CD4-positive, alpha-beta T cell treated with Interleukin-12 subunit alpha and Interleukin-12 subunit beta, for 1 hour (primary cell): ENCODE measurements at places on chromosomes 6 and 20.

DNA sequence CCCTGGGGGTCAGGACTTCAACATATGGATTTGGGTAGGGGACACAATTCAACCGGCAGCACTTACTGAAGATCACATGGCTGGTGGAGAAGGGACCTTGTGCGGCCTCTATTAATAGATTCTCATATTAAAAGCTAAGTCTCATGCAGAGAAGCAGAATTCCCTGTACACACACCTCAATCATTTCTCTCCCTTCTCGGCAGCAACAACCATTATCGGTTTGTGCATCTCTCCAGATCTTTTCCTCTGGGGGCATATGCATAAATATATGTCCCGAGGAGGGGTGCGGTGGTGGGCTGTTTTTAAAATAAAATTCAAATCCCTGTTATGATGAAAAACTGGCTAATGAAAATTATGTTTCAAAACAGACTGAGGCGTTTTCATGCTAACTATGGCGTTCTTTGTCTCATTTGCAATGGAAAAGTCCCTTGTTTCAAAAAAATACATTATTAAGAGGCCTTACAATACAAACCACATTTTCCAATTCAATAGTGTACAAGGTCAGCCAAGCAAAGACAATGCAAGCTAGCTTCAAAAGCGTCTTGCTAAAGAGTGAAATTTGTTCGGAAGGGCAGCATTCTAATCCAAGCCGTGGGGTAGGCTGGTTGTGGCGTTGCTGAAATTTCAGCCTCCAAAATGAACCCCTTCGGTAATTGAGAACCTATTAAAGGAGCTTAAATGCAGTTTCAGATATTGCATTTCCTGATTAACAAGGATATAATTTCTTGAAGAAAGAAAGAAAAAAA, 17.3 kb downstream of the APCDD1L start:
- no peak for DNase-seq

DNA sequence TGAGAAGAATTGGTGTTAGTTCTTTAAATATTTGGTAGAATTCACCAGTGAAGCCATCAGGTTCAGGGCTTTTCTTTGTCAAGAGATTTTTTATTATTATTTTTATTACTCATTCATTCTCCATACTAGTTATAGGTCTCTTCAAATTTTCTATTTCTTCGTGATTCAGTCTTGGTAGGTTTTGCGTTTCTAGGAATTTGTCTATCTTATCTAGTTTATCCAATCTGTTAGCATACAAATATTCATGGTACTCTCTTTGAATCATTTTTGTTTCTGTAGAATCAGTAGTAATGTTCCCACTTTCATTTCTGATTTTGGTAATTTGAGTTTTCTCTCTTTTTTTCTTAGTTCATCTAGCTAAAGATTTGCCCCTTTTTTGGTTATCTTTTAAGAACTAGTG, 52.3 kb upstream of the PRDM1 start:
- no peak for DNase-seq

DNA sequence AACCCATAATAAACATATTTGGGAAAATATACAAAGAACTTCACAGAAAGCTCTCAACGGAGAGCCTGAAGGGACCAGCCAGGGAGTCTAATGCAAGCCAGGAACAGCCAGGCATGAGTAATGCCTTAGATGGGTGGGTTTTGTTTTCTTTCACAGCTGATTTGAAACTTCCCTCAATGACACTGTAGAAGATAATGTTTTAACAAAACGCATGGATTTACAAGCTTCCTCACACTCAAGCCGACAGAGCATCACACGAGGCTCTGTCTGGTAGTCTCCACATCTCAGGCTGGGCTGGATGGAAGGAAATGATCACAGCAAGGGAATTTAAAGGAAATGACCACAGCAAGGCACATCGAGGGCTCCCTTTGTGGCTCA, 113.9 kb downstream of the GMPR start:
- no peak for DNase-seq

DNA sequence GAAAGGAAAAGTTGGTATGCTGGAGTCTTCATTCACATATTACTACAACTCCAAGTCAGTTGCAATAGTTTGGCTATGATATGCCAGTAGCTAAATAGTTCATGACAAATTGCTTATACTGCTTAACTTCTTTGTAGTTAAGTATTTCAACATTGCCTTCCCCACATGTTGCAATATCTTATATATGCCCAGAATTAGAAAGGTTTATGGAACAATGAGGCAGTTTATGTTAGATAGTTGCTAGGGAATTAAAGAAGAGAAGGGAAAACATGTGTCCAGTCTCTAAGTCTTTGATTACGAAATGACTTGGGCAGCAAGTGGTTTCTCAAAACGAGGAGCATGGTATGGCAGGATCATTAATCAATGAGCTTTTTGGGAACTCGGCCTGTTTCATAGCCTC, 145.8 kb downstream of the PLCB4 start:
- no peak for DNase-seq

- no peak for DNase-seq
Observed at GRCh38 chr6:156985309-156985708, 208.1 kb downstream of the ARID1B start.

DNA sequence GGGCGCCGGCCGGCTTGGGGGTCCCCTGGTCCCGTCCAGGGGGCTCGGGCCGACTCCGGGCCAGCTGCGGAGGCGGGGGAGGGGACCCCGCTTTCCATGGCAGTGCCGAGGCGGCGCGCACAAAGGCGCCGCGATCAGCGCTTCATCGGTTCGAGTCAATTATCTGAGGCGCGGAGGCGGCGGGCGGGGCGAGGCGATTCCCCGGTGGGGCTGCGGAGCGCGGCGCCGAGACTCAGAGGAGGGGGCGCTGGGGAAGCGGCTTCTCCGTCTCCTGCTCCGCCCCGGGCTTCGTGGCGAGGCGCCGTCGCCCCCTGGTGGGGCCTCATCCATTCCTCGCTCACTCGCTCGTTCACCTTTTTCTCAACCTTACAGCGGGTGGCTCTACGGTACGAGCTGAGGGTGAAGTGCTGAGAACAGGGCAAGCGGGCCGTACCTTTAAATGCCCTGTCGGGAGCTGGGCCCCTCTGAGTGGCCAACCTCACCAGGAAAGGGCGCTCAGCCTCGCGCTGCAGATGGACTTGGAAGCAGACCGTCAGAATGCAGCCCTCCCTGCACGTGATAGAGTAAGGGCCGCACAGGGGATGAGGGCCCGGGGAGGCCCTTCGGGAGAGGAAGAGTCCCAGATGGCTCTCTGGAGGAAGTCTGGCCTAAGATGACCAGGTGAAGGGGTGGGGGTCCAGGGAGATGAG, 39.9 kb downstream of the SLC52A3 start:
- peak; percentile 21 for DNase-seq

DNA sequence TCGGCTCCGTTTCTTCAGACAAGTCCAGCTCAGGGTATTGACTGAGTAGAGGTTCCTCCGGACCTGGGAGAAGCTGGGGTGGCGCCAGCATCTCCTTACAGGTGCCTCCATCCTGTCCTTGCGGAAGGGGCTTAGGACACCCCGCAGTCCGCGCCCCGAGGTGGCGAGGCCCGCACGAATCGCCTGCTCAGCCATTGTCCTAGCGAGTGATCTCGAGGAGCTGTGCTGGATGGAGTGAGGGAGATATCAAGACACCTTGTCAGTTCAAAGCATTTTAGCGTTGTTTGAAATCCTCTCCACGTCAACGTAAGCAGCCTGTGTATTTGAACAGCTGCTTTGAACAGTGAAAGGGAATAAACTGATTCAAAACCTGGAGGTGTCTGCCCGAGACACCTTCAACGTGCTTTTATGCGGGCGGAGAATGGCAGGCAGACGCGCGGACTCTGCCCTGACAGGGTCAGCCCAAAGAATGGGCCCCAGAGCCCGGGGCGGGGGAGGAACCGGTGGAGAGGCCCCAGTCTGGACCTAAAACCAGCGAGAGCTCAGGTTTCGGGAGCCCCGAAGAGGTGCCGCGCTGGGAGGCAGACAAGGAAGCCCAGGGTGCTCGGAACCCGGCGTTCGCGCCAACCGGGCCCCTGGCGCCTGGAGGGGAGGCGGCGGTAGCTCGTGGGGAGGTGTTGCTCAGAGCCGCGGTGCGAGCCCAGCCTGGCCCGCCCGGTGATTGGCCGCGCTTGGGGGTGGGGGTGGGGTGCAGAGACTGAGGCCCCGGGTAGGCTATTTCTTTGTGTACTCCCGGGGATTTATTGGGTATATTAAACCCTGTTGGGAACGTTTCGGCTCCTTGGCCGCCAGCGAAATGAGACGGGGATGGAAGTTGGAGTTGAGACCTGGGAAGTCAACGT, 3.1 kb upstream of the POU3F2 start:
- no peak for DNase-seq

- DNase-seq, result peak; percentile 19
Observed at GRCh38 chr6:144286503-144287393, 1.6 kb downstream of the UTRN start.

GRCh38 chr6:30515944-30516753, 26.8 kb downstream of the HLA-E start:
- DNase-seq, result peak; percentile 93

GRCh38 chr20:33863440-33864323, 52.5 kb downstream of the CHMP4B start:
- DNase-seq, result no peak

DNA sequence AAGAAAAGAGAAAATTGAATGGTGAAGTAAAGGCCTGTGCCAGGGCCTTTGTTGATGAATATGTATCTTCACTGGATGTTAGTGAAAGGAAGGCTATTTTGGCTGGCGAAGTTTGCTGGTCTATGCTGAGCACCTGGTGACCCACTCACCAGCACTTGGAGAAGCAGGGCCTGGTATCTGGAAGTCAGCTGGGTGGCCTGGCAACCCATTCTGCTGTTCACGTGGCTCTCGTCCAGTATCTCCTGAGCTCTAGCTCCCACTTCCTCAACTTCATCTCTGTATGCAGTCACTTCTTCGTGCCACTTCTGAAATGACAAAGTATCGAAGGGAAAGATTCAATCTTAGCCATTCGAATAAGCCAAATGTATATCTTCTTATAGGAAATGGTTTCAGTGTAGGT, 283.7 kb downstream of the SYNE1 start:
- DNase-seq, result no peak

GRCh38 chr6:27096834-27097511, 150.5 kb upstream of the PRSS16 start:
- peak; percentile 22 for DNase-seq

DNA sequence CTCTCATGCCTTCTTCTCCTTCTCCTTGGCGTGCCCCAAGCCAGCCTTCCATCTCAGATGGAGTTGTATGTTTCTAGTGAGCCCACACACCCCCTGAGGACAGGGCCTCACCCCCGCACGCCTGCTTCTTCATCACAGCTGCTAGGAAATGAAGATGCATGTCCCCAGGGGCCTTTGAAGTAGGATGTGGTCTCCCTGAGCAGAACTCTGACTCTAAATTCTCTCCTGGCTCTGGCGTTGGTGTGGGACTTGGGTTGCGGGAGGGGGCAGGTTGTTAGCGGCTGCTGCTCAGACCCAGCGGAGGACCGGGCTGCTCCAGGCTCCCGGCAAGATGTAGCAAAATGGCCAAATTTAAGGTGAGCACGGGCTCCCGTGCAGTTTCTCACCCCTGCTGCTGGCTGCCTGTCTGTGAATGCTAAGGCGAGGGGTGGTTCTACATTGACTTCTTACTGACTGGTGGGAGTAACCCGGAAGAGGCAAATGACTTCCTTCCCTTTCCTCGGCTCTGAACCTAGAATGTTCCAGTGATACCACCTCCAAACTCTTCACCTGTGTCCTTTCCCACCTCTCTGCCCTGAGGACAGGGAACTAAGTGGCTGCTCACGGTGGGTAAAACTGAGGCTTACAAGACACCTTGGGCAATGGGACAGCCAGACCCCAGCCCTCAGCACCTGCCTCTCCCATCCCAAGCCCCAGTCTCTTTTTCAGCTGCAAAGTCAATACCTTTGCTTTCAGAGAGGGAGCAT, 8.8 kb downstream of the SYNJ2 start:
- DNase-seq, result no peak

GRCh38 chr6:37488476-37488875, 11.2 kb downstream of the CCDC167 start:
- no peak for DNase-seq

DNA sequence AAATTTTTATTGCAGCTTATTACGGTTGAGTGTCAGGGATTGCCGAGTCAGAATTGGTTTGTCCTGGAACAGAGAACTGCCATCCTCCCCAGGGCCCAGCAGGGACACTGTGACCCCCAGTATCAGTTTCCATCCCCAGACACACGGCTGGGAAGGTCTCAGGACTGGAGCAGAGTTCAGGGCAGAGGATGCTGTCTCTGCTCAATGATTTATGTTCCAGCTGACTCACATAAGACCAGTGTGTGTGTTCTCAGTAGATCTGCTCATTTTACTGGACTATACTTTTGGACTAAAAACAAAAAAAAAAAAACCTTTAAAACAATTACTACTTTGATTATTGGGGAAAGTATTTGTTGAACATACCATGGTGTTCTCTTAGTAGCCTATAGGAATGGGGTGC, 44.2 kb downstream of the FNDC1 start:
- no peak for DNase-seq

GRCh38 chr20:55667955-55668354, 337.4 kb downstream of the CBLN4 start:
- DNase-seq, result no peak

DNA sequence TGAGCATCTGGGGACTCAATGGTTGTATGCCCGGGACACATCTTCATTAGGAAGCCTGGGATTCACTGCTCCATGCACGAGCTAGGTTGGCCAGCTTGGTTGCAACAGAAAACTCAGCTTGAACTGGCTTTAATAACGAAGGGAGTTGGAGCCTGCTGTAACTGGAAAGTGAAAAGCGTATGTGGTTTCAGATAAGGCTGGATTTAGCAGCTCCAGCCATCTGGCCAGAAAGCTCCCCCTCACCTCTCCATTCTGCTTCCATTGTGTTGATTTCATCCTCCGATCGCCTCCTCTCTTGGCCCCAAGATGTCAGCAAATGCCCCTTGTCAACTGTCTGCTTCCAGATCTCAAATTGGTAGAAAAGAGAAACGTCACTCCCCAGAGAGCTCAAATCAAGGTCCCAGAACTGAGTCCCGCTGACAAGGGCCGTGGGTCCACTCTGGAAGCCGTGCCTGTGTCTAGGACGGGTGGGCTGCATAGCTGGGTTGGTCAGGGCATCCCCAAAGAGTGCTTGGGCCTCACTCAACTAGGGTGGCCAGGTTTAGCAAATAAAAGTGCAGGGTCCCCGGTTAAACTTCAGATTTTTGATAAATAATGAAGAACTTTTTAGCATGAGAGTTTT, 117.0 kb upstream of the PMEPA1 start:
- no peak for DNase-seq

GRCh38 chr6:137910424-137910834, 43.4 kb downstream of the TNFAIP3 start:
- DNase-seq, result no peak

DNA sequence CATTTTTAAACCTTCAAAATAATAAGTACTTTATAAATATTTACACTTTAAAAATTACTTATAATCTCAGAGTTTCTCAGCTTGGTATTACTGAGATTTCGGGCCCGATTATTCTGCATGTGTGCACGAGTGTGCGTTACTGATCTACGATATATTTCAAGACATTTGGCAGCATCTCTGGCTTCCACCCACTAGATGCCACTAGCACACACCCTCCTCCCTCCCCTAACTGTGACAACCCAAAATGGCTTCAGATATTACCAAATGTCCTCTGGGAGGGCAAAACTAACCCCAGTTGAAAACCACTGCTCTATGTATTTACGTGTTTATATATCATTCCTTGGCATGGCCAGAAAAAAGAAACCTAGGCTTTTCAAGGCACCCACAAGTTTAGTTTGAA, 95.9 kb downstream of the FYN start:
- peak; percentile 72 for DNase-seq
